ENCODE measurements at places on chromosomes 7 and 10. TPM values are rescaled to one million over a fixed set of nuclear protein-coding genes. Genes with fewer than 3 reads are reported as not detected.

The KLF14 gene
- not detected for total RNA-seq

The GFRA1 gene
- total RNA-seq: not detected

The EIF3A gene
- 176 TPM for total RNA-seq

The STRIP2 gene
- 21.0 TPM for total RNA-seq

The INSYN2A gene
- total RNA-seq: not detected

The PPRC1 gene
- total RNA-seq: 70.4 TPM

The EBLN1 gene
- total RNA-seq: not detected

The PPP1R3A gene
- total RNA-seq: not detected

All from T-helper 2 cell treated with Interferon-gamma antibody and Interleukin-4, amounts not matched to agents 100 ng/mL and 5 ng/mL, for 36 hours (primary cell).